ENCODE measurements at places on chromosomes 2 and 18.

GRCh38 chr2:54009549-54009948, 38.8 kb upstream of the PSME4 start:
- no peak for DNase-seq

- no peak for DNase-seq
Observed at GRCh38 chr2:98087447-98088020, 567 bp downstream of the VWA3B start.

GRCh38 chr2:33215299-33215698, 261.1 kb upstream of the RASGRP3 start:
- DNase-seq = peak; percentile 90

DNA sequence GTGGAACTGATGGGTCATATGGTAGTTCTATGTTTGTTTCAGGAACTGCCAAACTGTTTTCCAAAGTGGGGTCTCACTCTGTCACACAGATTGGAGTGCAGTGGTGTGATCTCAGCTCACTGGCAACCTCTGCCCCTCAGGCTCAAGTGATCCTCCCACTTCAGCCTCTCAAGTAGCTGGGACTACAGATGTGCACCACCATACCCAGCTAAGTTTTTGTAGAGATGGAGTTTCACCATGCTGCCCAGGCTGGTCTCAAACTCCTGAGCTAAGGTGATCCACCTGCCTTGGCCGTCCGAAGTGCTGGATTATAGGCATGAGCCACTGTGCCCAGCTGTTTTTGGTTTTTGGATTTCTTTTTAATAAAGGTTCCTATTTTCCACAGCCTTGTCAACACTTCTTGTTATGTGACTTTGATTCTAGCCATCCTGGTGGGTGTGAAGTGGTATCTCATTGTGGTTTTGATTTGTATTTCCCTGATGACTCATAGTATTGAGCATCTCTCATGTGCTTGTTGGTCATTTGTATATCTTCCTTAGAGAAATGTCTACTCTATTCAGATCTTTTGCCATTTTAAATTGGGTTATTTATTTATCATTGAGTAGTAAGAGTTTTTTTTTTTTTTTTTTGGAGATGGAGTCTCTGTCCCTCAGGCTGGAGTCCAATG, 22.8 kb downstream of the NPC1 start:
- DNase-seq = peak; percentile 77

- DNase-seq = peak; percentile 20
Observed at GRCh38 chr2:147345246-147345645, 499.6 kb upstream of the ACVR2A start.

DNA sequence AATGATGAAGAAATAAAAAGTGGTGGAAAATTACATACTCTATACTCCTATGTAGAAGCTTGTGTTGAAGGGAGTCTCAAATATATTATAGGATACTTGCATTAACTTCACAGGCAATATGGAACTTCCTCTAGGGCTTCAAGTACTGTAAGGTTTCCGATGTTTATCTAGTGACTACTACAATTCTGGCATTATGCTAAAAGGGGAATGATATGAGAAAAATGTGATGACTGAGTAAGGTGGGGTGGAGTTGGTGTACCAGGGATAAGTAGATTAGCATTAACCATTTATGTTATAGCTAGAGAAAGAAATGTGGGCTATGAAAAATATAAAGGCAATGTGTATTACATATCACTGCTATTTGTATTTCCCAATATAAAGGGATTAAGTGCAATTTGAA, 229.5 kb downstream of the DCC start:
- no peak for DNase-seq

DNA sequence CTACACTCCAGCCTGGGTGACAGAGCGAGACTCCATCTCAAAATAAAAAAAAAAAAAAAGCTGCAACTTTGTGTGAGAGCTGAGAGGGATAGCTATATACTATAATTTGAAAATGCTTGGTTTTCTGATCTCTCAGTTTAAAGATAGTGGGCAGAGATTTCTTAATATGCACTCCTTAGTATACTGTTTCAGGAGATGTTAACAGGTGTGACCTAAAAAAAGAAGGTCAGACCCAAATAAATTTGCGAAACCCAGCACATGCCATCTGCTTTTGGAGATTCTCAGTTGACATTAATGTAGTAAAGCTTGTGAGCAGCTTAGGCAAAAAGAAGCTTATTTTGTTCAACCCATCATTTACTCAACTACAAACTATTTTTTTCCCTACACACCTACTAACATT, 37.4 kb downstream of the ZC3H6 start:
- no peak for DNase-seq

GRCh38 chr2:70714141-70714905, 53.7 kb downstream of the ADD2 start:
- DNase-seq = no peak
